ENCODE measurements at places on chromosomes 11 and 22. TPM values are rescaled to one million over a fixed set of nuclear protein-coding genes. Genes with fewer than 3 reads are reported as not detected.

RFPL1 gene
- not detected for polyA plus RNA-seq

SULT4A1 gene
- not detected for polyA plus RNA-seq

NCAM1 gene
- polyA plus RNA-seq: 2.2 TPM

PATE2 gene
- polyA plus RNA-seq: not detected

LRRC4C gene
- 0.12 TPM for polyA plus RNA-seq

DEPDC7 gene
- polyA plus RNA-seq: 5.6 TPM

PLAAT5 gene
- polyA plus RNA-seq: 0.36 TPM

SAMM50 gene
- polyA plus RNA-seq: 28.9 TPM

GP1BB gene
- polyA plus RNA-seq: 9.0 TPM

PSMC3 gene
- polyA plus RNA-seq: 90.3 TPM

TRIOBP gene
- 63.8 TPM for polyA plus RNA-seq

GTPBP1 gene
- 12.5 TPM for polyA plus RNA-seq

LARGE1 gene
- polyA plus RNA-seq: 2.5 TPM

ROBO4 gene
- polyA plus RNA-seq: 3.2 TPM

TRIM3 gene
- 7.5 TPM for polyA plus RNA-seq

APBB1 gene
- polyA plus RNA-seq: 12.0 TPM

LINC01488 gene
- polyA plus RNA-seq: not detected

CBLIF gene
- 0.24 TPM for polyA plus RNA-seq

DGCR8 gene
- 21.6 TPM for polyA plus RNA-seq

CECR2 gene
- polyA plus RNA-seq: 0.33 TPM

OR52H1 gene
- polyA plus RNA-seq: not detected

WT1 gene
- not detected for polyA plus RNA-seq

CASP5 gene
- 0.11 TPM for polyA plus RNA-seq

SCO2 gene
- polyA plus RNA-seq: 0.61 TPM

CNTF gene
- polyA plus RNA-seq: 0.24 TPM

TRPC6 gene
- 1.4 TPM for polyA plus RNA-seq

ANKRD42 gene
- 3.1 TPM for polyA plus RNA-seq

ESAM gene
- 34.1 TPM for polyA plus RNA-seq

FOLR1 gene
- polyA plus RNA-seq: 0.26 TPM

P2RY6 gene
- 1.7 TPM for polyA plus RNA-seq
